ENCODE measurements at places on chromosomes 7 and 10. TPM values are rescaled to one million over a fixed set of nuclear protein-coding genes. Genes with fewer than 3 reads are reported as not detected.
A peak's percentile ranks its signal among the peaks of the same experiment; 100 is the strongest.

The CREB5 gene
- polyA plus RNA-seq, result 0.37 TPM

The OR2A12 gene
- polyA plus RNA-seq, result not detected

The AKR1C4 gene
- not detected for polyA plus RNA-seq

The DOCK1 gene
- polyA plus RNA-seq, result 0.37 TPM

The ABCC2 gene
- 0.48 TPM for polyA plus RNA-seq

The ATOH7 gene
- polyA plus RNA-seq, result not detected

The EMX2 gene
- polyA plus RNA-seq, result not detected

The GHRHR gene
- polyA plus RNA-seq, result not detected

The PCLO gene
- not detected for polyA plus RNA-seq

The PRR15 gene
- polyA plus RNA-seq, result not detected

The SPDYE2B gene
- not detected for polyA plus RNA-seq

The UPK3BL2 gene
- 2.5 TPM for polyA plus RNA-seq

The COA1 gene
- polyA plus RNA-seq, result 48.2 TPM

GRCh38 chr7:102908676-102909075 is 4.1 kb upstream of the LRRC17 start:
- H3K27ac ChIP-seq, result no peak overlapping the region
- DNase-seq, result no peak
- H3K4me1 ChIP-seq, result no peaks in the 10 kb centered on the region
- no peaks in the 10 kb centered on the region for H3K36me3 ChIP-seq

DNA sequence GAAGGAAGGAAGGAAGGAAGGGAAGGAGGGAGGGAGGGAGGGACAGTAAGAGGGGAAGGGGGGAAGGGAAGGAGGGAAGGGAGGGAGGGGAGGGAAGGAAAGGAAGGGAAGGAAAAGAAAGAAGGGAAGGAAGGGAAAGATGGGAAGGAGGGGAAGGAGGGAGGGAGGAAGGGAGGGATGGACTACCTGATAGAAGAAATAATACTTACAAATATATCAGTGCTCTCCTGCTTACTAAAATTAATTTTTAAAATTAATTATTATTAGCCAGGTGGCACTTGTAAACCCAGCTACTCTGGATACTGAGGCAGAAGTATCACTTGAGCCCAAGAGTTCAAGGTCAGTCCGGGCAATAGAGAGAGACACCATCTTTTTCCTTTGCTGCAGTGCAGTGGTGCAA is 18.5 kb downstream of the ZC3HC1 start:
- no peak overlapping the region for H3K27ac ChIP-seq
- no peaks in the 10 kb centered on the region for H3K4me1 ChIP-seq
- no peak overlapping the region for H3K4me3 ChIP-seq
- DNase-seq, result no peak

- H3K4me1 ChIP-seq, result no peaks in the 10 kb centered on the region
- H3K4me3 ChIP-seq, result no peak overlapping the region
- DNase-seq, result no peak
- H3K36me3 ChIP-seq, result no peaks in the 10 kb centered on the region
- no peak overlapping the region for H3K27ac ChIP-seq
- H3K27me3 ChIP-seq, result peaks cover 2% of the 10 kb centered on the region
Observed at GRCh38 chr10:98577578-98577977, 130.8 kb upstream of the HPS1 start.

DNA sequence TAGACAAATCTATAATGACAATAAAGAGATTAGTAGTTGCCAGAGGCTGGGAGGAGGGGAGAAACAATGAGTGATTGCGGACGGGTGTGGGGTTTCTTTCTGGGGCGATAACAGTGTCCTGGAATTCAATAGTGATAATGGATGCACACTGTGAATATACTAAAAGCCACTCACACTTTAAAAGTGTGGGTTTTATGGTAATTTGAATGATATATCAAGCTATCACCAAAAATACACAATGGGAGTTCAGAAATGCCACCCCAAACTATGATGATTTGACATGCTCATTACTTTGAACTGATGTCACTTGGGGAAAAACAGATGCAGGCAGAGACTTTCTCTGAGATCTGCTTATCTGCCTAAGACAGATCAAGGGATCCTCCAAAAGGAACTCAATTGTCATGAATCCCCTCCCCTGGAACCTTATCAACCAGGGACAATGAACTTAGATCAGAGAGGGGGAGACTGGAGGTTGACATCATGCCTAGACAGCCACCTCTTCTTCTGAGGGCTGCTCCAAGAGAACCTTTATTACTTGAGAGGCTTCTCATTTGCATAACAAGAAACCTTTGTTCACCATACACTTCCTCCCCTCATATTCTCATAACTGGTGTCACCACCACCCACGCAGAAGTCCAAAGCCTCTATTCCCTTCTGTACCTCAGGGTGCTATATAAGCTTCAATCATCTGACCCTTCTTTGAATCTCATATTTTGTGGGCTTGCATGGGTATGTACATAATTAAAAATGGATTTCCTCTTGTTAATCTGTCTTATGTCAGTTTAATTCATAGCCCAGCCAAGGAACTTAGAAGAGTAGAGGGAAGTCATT is 14.8 kb upstream of the ZC3HAV1 start:
- H3K4me3 ChIP-seq, result no peak overlapping the region
- no peak overlapping the region for H3K27ac ChIP-seq
- DNase-seq, result no peak

DNA sequence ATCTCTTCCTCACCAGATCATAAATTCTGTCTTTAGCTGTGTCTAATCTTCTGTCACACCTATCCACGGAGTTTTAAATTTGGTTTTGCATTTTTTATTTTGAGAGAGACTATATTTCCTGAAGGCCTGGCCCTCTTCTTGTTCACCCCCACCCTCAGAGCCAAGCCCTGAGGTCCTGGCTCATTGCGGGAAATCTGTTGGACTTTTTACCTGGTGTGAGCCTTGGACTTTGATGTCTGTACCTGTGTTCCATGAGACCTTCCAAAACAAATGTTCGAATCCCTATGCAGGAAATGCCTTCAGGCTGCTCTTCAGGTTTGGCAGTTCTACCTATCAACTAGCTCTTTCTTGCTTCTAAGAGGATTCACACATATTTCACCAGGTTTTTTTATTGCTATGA is 175.2 kb upstream of the GRB10 start:
- H3K4me3 ChIP-seq, result no peak overlapping the region
- no peak overlapping the region for H3K27ac ChIP-seq
- H3K36me3 ChIP-seq, result no peaks in the 10 kb centered on the region
- H3K27me3 ChIP-seq, result peaks cover 1% of the 10 kb centered on the region

DNA sequence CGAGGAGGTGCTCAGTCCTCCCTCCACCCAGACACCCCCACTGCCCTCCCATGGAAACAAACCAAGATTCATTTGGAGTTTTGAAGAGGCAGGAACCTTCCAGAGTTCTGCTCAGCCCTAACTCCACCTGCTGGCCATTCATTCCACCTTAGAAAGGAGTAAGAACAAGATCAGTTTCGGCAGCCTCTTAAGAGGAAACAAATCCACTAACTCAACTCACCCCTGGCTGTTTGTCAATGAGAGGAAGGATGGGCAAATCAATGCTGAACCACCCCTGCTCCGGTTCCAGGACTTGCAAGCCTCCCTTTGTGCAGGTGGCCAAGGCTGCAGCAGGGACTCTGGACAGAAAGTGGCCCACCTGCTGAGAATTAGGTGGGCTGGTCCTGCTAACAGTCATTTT is 26.2 kb downstream of the CCDC3 start:
- H3K36me3 ChIP-seq, result no peaks in the 10 kb centered on the region
- no peaks in the 10 kb centered on the region for H3K4me1 ChIP-seq
- H3K27me3 ChIP-seq, result peaks cover 3% of the 10 kb centered on the region
- H3K27ac ChIP-seq, result no peak overlapping the region

DNA sequence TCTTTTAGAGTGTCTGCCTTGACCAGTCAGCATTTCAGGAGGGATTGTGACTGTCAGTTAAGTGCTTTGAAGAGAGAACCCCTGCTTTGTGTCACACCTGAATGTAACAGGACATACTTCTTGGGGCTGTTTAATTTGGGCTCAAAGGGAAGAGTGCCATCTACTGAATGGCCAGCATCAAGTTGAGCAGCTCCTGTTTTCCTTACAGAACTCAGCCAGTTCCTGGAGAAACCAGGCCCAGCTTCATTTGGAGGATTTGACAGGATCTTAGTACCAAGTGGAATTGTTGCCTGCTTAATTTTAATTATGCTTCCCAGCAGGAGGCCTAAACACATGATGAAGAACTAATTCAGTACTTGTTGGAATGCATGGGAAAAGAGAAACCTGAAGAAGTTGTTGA is 8.3 kb downstream of the ADD3 start:
- peaks cover 74% of the 10 kb centered on the region for H3K4me1 ChIP-seq
- no peak for DNase-seq
- H3K4me3 ChIP-seq, result no peak overlapping the region
- no peaks in the 10 kb centered on the region for H3K27me3 ChIP-seq

DNA sequence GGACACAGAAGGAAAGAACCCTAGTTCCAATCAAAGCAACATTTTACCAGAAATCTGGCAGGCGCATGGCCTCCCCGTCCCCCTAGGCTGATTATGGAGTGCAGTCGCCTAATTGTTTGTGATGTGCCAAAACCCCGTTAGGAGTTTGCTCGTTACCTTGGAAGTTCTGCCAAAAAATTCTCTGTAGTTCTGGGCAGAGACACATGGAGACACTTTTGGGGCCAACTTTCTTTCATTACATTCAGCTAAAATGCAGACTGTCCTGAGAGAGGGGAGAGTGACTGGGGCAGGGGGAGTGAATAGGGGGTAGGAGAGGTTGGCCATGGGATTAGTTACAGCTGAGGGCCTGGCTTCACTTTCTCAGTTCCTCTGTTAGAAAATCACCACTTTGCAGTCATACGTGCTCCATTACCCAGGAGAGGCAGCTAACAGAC is 158.0 kb upstream of the NPVF start:
- no peak overlapping the region for H3K4me3 ChIP-seq
- no peak for DNase-seq
- no peak overlapping the region for H3K27ac ChIP-seq
- no peaks in the 10 kb centered on the region for H3K36me3 ChIP-seq

DNA sequence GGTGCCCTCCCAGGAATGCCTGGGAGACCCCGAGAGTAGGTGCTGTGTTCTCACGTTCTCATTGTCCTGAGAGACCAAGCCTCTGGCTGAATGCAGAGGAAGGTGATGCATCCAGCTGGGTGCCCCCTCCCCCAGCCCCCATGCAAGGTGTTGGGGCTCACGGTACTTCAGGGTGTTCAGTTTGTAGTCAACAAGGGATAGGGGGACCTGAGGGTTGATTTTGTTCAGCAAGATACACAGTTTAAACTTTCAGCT is 60.4 kb upstream of the DUSP5 start:
- no peaks in the 10 kb centered on the region for H3K36me3 ChIP-seq
- H3K27me3 ChIP-seq, result no peaks in the 10 kb centered on the region
- peaks cover 23% of the 10 kb centered on the region for H3K4me1 ChIP-seq
- no peak overlapping the region for H3K27ac ChIP-seq
- H3K4me3 ChIP-seq, result no peak overlapping the region

DNA sequence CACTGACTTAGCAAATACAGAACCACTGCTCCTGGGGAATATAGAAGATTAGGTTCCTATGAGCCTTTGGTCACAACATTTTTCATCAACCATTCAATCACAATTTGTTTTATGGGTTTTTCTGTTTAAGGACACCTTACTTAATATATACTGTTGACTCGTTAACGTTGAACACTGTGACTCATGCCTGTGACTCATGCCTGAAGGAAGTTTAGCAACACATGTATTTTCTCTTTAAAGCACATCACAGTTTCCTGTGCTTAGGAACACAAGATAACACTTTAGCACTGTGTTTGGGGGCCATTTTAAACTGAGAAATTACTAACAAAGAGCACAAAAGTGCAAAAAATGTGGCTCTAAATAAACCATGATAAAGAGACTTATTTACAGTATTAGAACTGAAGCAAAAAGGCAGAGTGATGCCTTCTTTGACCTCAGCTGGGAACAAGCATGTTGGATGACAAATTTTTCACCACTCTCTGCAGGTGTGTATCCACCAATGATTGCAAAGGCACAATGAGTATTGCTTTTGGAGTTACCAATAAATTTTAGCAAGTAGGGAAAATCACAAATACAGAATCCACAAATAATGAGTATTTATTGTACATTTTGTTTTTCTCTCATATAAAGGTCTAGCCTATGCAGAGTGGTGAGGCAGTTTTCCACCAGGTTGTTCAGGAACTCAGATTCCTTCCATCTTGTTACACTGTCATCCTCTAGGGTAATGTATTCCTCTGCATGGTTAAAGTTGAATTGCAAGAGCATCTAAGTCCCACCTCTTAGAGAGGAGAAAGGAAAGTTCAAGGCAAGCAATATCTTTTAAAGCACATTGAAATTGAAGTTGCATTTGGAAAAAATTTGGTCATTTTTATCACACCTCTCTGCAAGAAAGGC is 7.3 kb downstream of the FGFBP3 start:
- peak; percentile 53 for DNase-seq
- H3K27me3 ChIP-seq, result no peaks in the 10 kb centered on the region
- H3K27ac ChIP-seq, result peak overlapping the region; percentile 89
- no peaks in the 10 kb centered on the region for H3K36me3 ChIP-seq
- H3K4me1 ChIP-seq, result peaks cover 20% of the 10 kb centered on the region

All from immature natural killer cell (primary cell).